ENCODE measurements at places on chromosomes 3 and 15. TPM values are rescaled to one million over a fixed set of nuclear protein-coding genes. Genes with fewer than 3 reads are reported as not detected.
A peak's percentile ranks its signal among the peaks of the same experiment; 100 is the strongest.

GRCh38 chr3:17090280-17090983 is 205.7 kb downstream of the PLCL2 start:
- no peaks in the 10 kb centered on the region for H3K27me3 ChIP-seq
- no peak for DNase-seq
- H3K36me3 ChIP-seq: peaks cover 18% of the 10 kb centered on the region

- no peak for DNase-seq
- H3K27ac ChIP-seq: no peak overlapping the region
- no peaks in the 10 kb centered on the region for H3K27me3 ChIP-seq
- no peaks in the 10 kb centered on the region for H3K36me3 ChIP-seq
- H3K4me1 ChIP-seq: no peaks in the 10 kb centered on the region
These were observed 56.3 kb downstream of the BDH1 start for GRCh38 chr3:197499427-197499826.

GRCh38 chr3:134796281-134797056 is 1.4 kb downstream of the EPHB1 start:
- H3K4me1 ChIP-seq: peaks cover 27% of the 10 kb centered on the region
- no peak overlapping the region for H3K27ac ChIP-seq
- DNase-seq: no peak
- no peak overlapping the region for H3K4me3 ChIP-seq
- no peaks in the 10 kb centered on the region for H3K36me3 ChIP-seq
- peaks cover 2% of the 10 kb centered on the region for H3K27me3 ChIP-seq

DNA sequence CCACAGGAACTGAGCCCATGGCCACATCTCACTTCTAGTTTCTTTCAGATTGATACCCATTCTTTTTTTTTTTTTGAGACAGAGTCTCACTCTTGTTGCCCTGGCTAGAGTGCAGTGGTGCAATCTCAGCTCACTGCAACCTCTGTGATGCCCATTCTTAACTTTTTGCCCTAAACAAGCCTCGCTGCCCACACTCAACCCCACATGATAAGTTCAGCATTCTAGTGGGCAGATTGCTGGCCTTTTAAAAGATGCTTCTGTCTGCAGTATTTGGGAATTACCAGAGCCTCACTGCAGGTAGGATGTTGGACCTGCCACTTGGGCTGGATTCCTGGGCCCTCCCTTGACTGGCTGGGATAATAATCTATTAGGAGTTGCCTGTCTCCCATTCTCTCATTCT is 51.0 kb downstream of the TRANK1 start:
- H3K27me3 ChIP-seq: no peaks in the 10 kb centered on the region
- peak overlapping the region; percentile 36 for H3K27ac ChIP-seq
- H3K4me1 ChIP-seq: peaks cover 28% of the 10 kb centered on the region
- H3K4me3 ChIP-seq: no peak overlapping the region

Gene DLG1
- total RNA-seq: 106 TPM

Gene SLCO2A1
- total RNA-seq: not detected

GRCh38 chr15:89441295-89441812 is 55.0 kb downstream of the RHCG start:
- no peaks in the 10 kb centered on the region for H3K36me3 ChIP-seq
- no peaks in the 10 kb centered on the region for H3K27me3 ChIP-seq
- H3K4me3 ChIP-seq: no peak overlapping the region
- no peak for DNase-seq

- no peaks in the 10 kb centered on the region for H3K27me3 ChIP-seq
- no peak for DNase-seq
- H3K4me3 ChIP-seq: no peak within 1 kb of the TSS
- no peaks in the 10 kb centered on the region for H3K4me1 ChIP-seq
These were observed at the start of gene IL20RB for GRCh38 chr3:136957751-136958288. Gene IL20RB, plus strand, starts transcription at chr3:136957983. Its CDS starts 131 bp downstream, at chr3:136958114.

DNA sequence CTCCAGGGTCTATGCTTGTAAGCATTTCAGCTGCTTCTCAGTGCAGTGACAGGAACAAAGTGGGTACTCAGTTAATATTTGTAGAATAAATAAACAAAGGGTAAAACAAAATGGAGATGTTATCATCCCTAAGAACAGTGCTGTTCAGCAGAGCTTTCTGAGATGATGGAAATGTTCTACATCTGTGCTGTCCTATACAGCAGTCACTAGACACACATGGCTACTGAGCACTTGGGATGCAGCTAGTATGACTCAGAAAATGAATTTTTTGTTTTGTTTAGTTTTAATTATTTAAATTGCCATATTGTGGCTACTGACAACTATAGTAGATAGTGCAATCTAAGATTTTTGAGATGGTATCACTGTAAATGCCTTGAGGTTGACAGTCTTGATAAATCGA is 283.8 kb upstream of the ADAMTS9 start:
- DNase-seq: no peak
- H3K27me3 ChIP-seq: no peaks in the 10 kb centered on the region
- no peak overlapping the region for H3K27ac ChIP-seq
- no peak overlapping the region for H3K4me3 ChIP-seq

- DNase-seq: no peak
- H3K4me3 ChIP-seq: no peak overlapping the region
- H3K4me1 ChIP-seq: peaks cover 4% of the 10 kb centered on the region
- no peak overlapping the region for H3K27ac ChIP-seq
- H3K36me3 ChIP-seq: no peaks in the 10 kb centered on the region
- peaks cover 3% of the 10 kb centered on the region for H3K27me3 ChIP-seq
These were observed 15.8 kb downstream of the BOC start for GRCh38 chr3:113227146-113227545.

Gene IL5RA
- 3.7 TPM for total RNA-seq

Gene XIRP1
- not detected for total RNA-seq

- no peak for DNase-seq
- H3K4me3 ChIP-seq: no peak overlapping the region
- H3K27ac ChIP-seq: no peak overlapping the region
- no peaks in the 10 kb centered on the region for H3K27me3 ChIP-seq
- no peaks in the 10 kb centered on the region for H3K4me1 ChIP-seq
These were observed 28.6 kb downstream of the GALNT15 start for GRCh38 chr3:16203031-16203430.

Gene C3orf70
- total RNA-seq: not detected

DNA sequence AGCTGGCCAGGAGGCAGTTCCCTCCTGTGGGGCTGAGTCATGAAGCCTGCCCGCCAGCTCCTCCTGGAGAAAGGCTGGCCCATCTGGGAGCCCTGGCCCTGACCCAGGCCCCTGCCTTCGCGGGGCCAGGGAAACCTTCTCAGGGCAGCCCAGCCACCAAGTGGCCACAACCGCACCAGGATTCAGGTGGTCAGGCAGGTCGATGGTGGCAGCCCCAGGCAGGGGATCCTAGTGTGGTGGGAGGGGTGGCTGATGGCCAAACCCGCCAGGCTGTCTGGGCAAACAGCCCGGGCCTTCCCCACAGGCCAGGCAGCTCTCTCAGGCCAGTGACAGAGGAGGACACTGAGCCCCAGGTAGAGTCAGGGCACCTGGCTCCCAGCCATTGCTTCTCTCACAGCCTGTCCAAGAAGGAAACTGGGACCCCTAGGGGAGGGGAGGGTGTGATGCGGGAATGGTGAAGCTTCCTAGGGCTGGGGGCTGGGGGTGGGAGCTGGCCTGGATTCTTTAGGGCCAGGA is 1.2 kb downstream of the TWF2 start:
- peak overlapping the region; percentile 29 for H3K27ac ChIP-seq
- H3K4me3 ChIP-seq: peak overlapping the region; percentile 97
- H3K27me3 ChIP-seq: no peaks in the 10 kb centered on the region
- no peak for DNase-seq
- peaks cover 76% of the 10 kb centered on the region for H3K4me1 ChIP-seq

DNA sequence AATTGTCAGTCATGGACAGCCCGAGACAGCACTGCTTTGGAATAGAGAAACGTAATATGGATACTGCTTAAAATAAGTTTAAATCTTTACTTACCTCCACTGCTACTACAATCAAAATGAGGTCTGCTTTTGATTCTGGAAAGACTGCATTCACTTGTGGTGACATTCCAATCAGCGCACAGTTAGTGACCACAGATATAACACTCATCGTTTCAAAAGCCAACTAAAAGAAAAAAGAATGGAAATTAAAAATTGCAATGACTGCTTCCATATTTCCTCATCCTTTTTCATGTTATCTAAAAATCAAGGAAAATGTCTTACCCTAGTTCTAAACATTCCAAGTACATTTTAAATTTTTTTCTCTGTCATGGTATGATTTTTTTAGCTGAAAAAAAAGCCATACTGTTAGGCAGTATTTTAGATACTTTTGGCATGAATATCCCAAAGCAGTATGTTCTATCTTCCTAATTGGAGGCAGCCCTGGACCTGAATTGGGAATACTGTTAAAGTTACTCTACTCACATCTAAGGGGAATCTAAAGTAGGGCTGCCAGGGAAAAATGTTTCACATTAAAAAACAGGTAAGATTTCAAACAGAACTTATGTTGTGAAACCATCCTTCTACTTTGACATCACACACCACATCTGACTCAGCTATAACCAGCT is 72.1 kb downstream of the ANO10 start:
- no peaks in the 10 kb centered on the region for H3K27me3 ChIP-seq
- H3K36me3 ChIP-seq: no peaks in the 10 kb centered on the region
- no peak for DNase-seq
- no peak overlapping the region for H3K4me3 ChIP-seq
- H3K4me1 ChIP-seq: no peaks in the 10 kb centered on the region
- H3K27ac ChIP-seq: no peak overlapping the region

DNA sequence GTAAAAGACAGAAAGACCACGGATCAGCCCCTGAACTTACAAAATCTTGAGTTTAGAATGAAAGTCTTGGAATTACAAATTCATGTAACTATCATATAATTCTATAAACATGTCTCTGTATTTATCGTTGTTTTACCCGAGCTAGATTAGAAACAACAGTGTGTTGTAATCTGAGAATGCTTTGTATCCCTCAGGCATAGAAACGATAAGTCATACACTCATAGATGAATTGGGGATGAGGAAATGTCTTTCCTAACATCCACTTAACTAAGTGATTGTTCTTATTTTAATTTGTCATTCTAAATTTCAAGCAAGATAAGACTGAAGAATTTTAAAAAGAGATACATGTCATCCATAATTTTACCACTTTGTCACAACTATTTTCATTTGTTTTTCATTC is 165.3 kb downstream of the RYR3 start:
- H3K27ac ChIP-seq: no peak overlapping the region
- H3K4me3 ChIP-seq: no peak overlapping the region
- no peaks in the 10 kb centered on the region for H3K4me1 ChIP-seq
- no peaks in the 10 kb centered on the region for H3K36me3 ChIP-seq

GRCh38 chr3:137249311-137249940 is 291.6 kb downstream of the IL20RB start:
- H3K36me3 ChIP-seq: no peaks in the 10 kb centered on the region
- H3K4me3 ChIP-seq: no peak overlapping the region
- no peak for DNase-seq
- no peaks in the 10 kb centered on the region for H3K27me3 ChIP-seq

- no peak overlapping the region for H3K4me3 ChIP-seq
- H3K4me1 ChIP-seq: no peaks in the 10 kb centered on the region
- H3K36me3 ChIP-seq: no peaks in the 10 kb centered on the region
- DNase-seq: no peak
- no peak overlapping the region for H3K27ac ChIP-seq
These were observed 314.2 kb downstream of the LPP start for GRCh38 chr3:188468196-188468595.

DNA sequence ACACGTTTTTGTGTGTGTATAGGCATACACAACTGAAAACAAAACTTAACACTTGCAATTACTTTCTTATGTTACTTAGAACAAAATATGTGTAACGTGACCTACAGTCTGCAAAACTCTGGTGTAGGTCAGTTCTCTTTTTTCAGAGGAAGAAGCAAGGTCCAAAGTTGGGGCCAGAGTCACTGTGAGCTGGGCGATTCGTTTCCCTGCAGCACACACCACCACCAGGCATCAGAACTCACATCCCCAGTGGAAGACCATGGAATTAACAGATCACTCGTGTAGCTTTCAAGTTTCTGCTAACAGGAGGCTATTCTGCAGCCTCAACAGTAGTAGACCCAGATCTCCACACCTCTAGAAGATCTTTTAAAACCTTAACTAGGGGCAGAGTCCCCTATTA is 25.8 kb downstream of the ANP32A start:
- peak overlapping the region; percentile 62 for H3K27ac ChIP-seq
- no peaks in the 10 kb centered on the region for H3K27me3 ChIP-seq
- peak overlapping the region; percentile 49 for H3K4me3 ChIP-seq
- H3K36me3 ChIP-seq: peaks cover 8% of the 10 kb centered on the region
- no peak for DNase-seq
- peaks cover 90% of the 10 kb centered on the region for H3K4me1 ChIP-seq

GRCh38 chr15:40773496-40773895 is 3.7 kb downstream of the C15orf62 start:
- H3K4me1 ChIP-seq: peaks cover 17% of the 10 kb centered on the region
- no peaks in the 10 kb centered on the region for H3K27me3 ChIP-seq
- H3K27ac ChIP-seq: no peak overlapping the region
- DNase-seq: no peak
- H3K36me3 ChIP-seq: peaks cover 40% of the 10 kb centered on the region
- H3K4me3 ChIP-seq: no peak overlapping the region

Gene A4GNT
- total RNA-seq: not detected

- H3K4me1 ChIP-seq: no peaks in the 10 kb centered on the region
- H3K4me3 ChIP-seq: no peak overlapping the region
- no peak for DNase-seq
- H3K27me3 ChIP-seq: no peaks in the 10 kb centered on the region
- H3K36me3 ChIP-seq: no peaks in the 10 kb centered on the region
- H3K27ac ChIP-seq: no peak overlapping the region
These were observed 341.3 kb downstream of the LSAMP start for GRCh38 chr3:116103868-116104530.

- no peaks in the 10 kb centered on the region for H3K27me3 ChIP-seq
- H3K4me3 ChIP-seq: peak overlapping the region; percentile 72
These were observed 835 bp upstream of the GMPPB start for GRCh38 chr3:49724586-49724985.

GRCh38 chr3:32817257-32817557 is 590 bp upstream of the TRIM71 start:
- H3K4me1 ChIP-seq: peaks cover 20% of the 10 kb centered on the region
- no peaks in the 10 kb centered on the region for H3K36me3 ChIP-seq
- peaks cover 19% of the 10 kb centered on the region for H3K27me3 ChIP-seq

DNA sequence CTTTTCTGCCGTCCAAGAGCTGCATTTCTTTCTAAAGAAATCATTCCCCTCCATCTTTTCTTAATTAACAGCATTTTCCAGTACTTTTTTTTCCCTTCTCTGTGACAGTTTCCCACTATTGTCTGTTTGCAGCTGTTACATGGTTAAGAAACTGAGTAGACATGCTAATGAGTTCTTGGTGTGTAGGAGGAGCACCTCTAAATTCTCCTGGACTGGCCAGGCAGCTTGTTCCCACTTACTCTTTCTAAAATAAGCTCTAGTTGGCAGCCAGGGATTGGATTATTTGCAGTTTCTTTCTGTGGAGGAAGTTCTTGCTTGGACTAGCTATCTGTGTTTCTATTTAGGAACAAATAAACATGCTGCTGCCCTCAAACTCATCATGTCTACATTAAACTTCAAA is 235.1 kb upstream of the GAP43 start:
- DNase-seq: no peak
- H3K36me3 ChIP-seq: no peaks in the 10 kb centered on the region
- no peak overlapping the region for H3K27ac ChIP-seq
- no peaks in the 10 kb centered on the region for H3K27me3 ChIP-seq

Gene ZPLD1
- not detected for total RNA-seq

Gene SCAANT1
- 4.7 TPM for total RNA-seq

- DNase-seq: no peak
- H3K27ac ChIP-seq: no peak overlapping the region
- no peaks in the 10 kb centered on the region for H3K36me3 ChIP-seq
- H3K4me3 ChIP-seq: peak overlapping the region; percentile 21
- peaks cover 50% of the 10 kb centered on the region for H3K4me1 ChIP-seq
These were observed 2.2 kb downstream of the BMF start for GRCh38 chr15:40106203-40107161.

Gene CCR3
- total RNA-seq: 6.0 TPM

Data from CD4-positive, CD25-positive, alpha-beta regulatory T cell (primary cell).